Peyer's patch (tissue), 4 donors: ENCODE measurements at places on chromosomes 5 and 9.

DNA sequence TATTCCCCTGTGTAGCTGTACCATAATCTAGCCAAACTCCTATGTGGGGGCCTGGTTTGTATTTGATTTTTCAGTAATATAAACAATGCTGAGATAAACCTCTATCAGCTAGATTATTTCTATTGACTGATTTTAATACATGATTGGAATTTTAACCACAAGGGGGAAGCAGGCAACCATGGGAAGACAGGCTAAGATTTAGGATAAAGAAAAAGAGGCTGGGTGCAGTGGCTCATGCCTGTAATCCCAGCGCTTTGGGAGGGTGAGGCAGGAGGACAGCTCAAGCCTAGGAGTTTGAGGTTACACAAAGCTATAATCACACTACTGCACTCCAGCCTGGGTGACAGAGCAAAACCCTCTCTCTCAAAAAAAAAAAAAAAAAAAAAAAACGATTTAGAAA, 18.1 kb upstream of the GPX3 start:
- no peak for DNase-seq

DNA sequence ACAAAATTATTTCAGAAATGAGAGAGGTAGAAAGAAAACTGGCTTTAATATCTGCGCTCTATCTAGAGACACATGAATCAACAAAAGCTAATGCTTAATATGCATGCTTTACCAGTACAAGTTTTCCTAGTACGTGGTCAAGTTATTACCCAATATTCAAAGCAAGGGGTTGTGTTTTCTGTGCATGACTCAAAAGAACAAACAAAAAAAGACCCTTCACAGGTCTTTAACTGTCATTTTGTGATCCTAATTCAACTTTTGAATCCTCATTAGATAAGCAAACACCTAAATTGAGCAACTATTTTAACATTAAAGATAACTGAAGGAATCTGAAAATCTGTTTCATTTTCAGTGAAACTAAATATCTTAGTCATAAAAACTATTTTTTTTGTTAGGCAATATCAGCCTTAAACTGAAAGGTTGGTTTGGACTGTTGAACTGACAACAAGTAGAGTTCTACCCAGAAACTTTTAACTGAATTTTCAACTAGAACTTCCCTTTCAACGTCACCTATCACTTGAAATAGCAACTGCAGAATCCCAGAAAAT, 12.5 kb downstream of the ST8SIA4 start:
- DNase-seq, result no peak

DNA sequence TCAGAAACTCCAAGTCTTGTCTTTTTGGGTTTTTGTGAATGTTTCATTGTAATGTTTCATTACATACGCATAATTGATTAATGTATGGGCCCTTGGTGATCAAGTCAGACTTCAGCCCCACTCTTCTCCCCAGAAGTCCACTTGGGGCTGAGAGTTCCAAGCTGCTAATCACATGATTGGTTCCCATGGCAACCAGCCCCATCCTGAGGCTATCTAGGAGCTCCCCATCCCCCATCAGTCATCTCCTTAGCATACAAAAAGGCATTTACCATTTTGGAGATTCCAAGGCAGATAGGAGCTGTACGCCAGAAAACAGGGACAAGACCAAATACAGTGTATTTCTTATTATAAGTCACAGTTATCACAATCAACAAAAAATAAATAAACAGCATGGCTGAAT, 22.9 kb upstream of the SYK start:
- DNase-seq, result no peak

DNA sequence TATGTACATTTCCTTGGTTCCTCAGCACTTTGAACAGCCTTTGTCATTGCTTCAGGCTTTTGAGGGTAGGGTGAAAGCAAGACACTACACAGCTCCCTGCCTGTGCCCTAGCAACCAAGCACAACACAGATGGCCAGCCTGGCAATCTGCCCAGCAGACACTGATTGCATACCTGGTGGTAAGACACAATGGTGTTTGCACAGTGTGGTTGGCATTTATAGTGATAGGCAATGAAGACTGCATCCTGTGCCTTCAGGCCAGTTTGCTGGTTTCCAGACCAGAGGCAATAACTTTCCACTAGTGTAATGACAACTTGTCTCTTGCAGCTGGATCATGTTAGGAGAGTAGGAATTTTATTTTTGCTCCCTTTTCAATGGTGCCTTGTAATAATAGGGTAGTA, 144.5 kb upstream of the TNC start:
- peak; percentile 86 for DNase-seq

DNA sequence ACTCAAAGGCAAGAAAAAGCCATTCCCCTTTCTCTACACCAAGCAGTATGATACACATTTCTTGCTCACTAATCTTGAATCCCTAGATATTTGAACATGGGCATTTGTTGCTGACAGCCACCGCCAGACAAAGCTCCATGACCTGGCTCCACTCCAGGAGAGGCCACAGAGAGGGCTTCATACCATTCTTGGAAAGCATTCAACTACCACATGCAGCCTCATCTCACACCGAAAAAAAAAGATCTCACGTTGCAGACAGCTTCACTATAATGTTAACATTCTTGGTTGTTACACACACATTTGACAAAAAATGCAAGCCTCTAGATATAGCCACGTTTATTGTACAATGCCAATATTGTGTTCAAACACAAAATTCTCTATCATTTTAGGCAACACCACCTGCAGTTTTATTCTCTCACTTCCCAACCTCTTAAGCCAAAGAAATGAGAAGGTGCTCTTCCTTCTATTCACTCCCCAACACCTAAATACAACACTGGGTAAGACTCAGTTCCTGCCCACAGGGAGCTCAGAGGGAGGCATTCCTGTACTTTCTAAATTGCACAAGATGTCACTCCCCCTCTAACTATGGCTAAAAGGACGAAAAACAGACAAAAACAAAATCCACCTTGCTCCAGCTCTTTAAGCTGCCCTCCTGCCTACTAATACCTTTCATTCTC, 222.4 kb downstream of the TSSK1B start:
- DNase-seq, result no peak

GRCh38 chr5:80151890-80152289, 104.0 kb downstream of the SERINC5 start:
- no peak for DNase-seq

GRCh38 chr5:58818465-58818864, 235.6 kb downstream of the RAB3C start:
- no peak for DNase-seq

- no peak for DNase-seq
These were observed 17.1 kb upstream of the POU4F3 start for GRCh38 chr5:146321571-146321970.

GRCh38 chr9:134231330-134231745, 67.0 kb upstream of the RNU6ATAC start:
- no peak for DNase-seq

GRCh38 chr5:174533751-174534241, 190.6 kb upstream of the MSX2 start:
- DNase-seq, result no peak

GRCh38 chr9:7970681-7971330, 171.2 kb upstream of the DMAC1 start:
- DNase-seq, result no peak

DNA sequence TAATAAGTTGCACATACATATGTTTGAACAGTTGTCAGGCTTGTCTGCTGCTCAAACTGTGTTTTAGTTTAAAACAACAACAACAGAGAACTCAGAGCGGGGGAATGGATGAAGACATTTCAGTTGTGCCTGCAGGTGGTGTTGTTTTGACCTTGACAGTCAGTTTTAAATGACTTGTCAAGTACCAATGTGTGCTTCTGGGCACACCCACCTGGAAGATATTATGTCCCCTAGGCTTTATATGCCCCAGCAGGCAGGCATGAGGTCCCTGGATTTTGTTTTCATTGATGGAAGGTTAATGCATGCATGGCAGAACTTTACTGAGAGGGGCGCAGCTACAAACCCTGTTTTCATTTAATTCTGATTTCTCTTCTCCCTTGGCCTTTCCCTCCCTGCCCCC, 84.6 kb downstream of the AOPEP start:
- DNase-seq, result no peak

- no peak for DNase-seq
These were observed 385.1 kb downstream of the CHSY3 start for GRCh38 chr5:130289132-130290088.

DNA sequence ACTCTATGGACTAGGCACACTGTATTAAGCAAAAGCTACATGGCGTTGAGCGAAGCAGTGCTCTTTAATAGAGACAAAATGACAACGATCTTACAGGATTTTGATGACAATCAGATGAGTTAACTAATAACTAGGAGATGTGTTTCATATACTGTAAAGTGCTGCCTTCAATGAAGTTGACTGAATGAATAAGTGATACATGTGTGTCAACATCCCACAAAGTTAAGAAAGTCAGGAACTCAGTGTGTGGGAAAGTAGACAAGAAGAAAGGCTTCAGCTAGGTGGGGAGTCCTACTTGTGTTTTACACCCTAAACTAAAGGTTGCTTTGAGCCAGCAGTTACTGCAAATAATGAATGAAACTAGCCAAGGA, 79.6 kb downstream of the PAPPA start:
- no peak for DNase-seq

DNA sequence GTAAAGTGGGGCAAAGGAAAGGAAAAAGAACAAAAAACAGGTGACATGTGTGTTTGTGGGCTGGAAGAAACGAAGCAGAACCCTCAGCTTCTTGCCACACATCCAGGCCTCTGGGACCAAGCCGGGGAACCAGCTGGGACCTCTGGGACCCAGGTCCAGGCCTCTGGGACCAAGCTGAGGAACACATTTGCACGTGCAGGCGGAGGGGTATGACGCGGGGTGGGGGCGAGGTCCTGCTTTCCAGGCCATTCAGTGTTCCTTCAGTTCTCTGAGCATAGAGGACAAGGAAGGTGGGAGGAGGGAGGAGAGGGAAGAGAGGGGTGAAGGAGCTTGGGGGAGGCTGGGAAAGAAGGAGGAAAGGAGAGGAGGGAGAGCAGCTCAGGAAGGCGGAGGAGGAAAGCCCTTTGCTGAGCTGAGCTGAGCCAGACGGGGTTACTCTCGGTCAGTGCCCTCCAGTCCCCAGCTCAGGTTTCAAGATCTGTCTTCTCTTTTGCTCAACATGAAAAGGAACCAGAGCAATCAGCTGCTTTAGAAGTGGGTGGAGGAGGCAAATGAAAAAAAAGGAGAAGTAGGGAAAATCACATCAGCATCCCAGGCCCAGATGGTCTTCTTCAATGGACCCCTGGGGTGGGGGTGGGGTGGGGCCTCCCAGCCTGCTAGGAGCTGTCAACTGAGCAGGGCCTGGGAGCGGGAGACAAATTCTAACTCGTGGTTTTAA, 59.1 kb downstream of the ABCA1 start:
- DNase-seq, result peak; percentile 72

DNA sequence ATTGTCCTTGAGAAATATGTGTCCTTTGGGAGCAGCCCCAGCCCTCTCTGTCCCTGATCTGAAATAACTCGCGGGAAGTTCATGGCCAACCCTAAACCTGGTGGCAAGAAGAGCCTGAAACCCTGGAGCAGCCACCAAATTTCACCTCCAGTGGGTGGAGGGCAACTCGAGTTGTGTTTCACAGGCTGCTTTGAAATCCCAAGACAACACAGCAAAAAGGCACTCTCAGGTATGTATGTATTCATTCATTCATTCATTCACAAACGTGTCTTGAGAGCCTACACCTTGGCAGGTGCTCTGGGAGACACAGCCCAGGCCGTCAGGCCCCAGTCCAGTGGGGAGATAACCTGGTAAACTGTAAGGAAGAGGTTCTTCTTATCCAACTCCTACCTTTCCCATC, 35.7 kb upstream of the ALDH1B1 start:
- no peak for DNase-seq

DNA sequence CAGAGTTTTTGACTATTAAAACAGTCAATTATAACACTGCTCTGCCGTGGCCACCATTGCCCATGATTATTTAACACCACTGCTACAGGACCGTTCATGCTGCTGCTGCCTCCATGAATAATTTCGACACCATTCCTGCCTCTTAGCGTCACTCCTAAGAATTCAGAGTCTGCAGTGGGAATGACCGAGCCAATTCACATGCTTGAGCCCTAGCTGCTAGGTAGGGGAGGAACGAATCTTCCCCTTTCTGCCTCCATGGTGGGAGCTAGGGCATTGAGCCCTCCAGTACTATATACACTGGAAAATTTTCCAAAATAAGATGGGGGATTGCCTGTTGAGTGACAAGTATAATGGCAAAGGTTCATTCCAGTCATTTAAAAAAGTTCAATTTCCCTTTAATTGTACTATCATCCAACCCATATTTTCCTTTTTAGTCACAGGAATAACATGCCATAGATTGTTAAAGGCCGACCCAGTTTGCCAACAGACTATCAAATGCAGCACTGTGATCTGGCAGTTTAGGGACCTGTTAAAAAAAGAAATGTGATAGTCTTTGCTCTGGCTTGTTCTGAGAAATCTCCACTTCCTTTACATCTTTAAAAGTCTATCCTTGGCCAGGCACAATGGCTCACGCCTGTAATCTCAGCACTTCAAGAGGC, 13.5 kb upstream of the B4GALT1 start:
- DNase-seq, result no peak

DNA sequence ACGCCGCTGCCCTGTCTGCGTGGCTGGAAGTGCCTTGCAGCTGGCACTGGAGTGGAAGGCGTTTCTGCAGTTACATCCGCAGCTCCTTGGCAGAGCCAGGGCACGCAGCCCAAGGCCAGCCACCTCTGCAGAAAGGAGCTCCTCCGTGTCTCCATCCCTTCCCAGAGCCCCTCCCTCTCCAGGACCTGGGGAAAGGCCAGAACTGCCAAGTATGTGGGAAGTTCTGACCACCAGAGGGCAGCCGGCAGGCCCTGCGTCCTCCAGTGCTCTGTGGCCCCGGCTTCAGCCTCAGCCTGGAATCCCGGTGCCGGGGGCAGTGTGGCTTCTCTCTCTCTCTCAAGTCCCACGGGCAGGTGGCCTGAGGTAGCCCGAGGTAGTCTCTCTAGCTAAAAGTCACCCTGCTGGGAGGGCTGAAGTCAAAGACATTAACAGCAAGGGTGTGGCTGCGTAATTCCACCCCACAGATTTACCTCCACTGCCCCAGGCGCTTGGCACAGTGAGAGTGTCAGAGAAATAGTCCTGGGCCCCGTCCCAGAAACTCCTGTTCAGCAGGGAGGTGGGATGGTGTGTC, 101.7 kb upstream of the FCN2 start:
- no peak for DNase-seq

DNA sequence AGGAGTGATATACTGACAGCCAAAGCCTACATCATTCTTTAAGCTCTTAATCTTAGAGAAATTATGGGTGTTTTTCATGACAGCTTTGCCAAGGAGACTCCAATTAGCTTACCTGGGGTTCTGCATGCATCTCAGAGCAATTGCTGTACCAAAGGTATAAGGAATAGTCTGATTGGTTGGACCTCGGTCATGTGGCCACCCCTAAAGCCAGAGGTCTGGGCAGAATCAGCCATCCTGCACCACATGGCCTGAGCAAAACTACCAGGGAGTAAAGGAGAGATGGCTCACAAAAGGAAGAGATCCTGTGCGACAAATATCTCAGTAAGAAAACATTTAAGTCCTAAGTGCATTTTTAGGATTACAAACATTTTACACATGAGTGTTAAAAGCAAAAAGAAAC, 25.6 kb downstream of the SH3RF2 start:
- DNase-seq, result no peak
